ENCODE measurements at places on chromosomes 3 and 15.

GRCh38 chr3:11612515-11613188 lies 31.1 kb downstream of the VGLL4 start:
- no peak for DNase-seq

GRCh38 chr3:62554264-62554799 lies 181.0 kb upstream of the FEZF2 start:
- no peak for DNase-seq

GRCh38 chr3:11195721-11196332 lies 41.5 kb downstream of the HRH1 start:
- DNase-seq = no peak

DNA sequence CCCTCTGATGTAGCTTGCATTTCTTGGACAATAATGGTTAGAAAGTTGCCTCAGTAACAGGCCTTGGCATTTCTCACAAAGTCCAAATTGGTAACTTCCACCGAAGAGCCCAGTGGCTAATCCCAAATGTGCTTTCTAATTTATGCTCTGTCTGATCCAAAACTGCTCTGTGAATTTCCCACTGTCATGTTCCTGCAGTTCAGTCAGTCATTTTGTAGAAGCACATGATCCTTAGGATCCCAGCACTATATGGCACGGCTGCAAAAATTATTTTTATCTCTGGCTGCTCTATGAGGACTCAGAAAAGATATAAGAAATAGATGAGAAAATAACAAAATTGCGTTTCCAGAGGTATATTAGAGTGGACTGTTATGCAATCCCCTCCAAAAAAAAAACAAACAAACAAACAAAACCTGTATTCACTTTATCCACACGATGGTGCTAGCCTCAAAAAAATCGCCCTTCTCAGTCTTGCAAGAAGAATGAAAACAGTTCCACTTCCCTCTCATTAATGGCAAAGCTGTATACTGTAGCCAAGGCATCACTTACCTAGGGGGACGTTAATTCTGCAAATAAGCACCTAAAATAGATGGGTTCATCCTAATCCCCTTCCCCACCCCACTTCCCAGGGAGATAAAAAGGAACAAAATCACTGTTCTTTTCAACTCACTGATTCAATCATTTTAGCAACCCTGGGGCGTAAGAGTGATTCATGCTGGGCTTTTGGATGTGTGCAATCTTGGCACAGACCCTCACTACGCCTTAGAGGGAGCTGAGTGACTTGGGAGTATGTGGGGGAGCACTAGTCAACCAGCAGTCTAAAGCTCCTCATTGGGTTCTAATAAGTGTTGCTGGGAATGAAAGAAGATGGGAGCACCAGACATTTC lies 61.3 kb downstream of the TMCO5A start:
- DNase-seq = no peak

GRCh38 chr3:65930648-65931047 lies 108.1 kb downstream of the MAGI1 start:
- DNase-seq = no peak

DNA sequence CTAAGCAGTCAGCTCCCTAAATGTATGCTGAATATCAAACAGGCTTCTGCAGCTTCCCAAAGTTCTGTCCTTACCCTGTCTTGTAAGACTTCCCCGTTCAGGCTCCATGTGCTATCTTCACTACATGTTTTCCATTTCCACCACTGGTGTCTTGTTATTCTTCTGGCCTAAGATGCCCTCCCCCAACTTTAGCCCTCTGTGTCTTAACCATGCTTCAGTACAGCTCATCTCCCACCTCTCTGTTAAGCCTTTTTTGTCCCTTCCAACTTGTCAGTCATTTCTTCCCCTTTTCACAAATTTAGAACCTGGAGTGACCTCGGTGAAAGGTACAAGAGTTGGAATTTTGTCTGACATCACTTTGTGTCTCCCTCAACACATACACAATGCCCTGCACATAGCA lies 151.7 kb upstream of the TBL1XR1 start:
- DNase-seq = no peak

- DNase-seq = no peak
Observed at GRCh38 chr3:182450942-182451787, 342.1 kb upstream of the ATP11B start.

- DNase-seq = no peak
Observed at GRCh38 chr3:42505128-42505848, 2.8 kb downstream of the VIPR1 start.

DNA sequence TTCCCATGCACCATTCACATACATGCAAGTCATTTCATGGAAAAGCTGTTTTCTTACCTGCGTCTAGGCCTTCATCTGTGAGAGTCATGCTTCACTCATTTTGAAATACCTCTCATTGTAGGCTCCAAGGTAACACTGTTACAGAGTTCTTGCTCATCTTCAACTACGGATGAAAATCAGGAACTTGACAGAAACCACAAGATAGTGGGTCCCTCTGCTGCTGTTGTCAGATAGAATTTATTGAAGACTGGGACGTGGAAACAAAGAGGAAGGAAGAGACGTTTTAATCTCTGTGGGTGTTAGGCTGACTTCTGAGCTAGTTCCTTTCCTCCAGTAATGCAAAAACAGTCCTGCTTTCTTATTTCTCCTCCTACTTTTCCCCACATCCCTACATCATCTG lies at the start of gene P2RY14:
TSS of gene P2RY14 (minus strand) at position 313 of the 400 bp plus-strand sequence. CDS start 64,226 bp downstream, outside the sequence.
- DNase-seq = no peak

GRCh38 chr3:127208483-127209100 lies 15.7 kb downstream of the PRR23E start:
- no peak for DNase-seq

DNA sequence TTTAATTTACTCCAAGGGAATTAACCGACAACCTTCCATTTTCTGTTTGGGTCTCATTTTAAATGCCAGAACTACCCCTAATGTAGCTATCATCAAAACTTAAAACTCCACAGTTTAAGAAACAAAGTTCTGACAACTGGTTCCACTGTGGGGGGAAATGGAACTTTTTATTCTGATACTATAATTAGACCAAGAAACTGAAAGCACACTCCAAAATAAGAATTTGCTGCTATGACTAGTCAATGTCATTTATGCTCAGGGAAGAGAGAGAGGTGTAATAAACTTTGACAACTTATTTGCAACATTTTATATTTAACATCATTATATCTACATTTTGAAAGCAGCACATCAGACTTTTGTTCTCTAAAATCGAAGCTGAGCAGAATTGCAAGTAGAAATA lies 169.2 kb downstream of the ANXA2 start:
- DNase-seq = no peak

GRCh38 chr15:44729408-44730127 lies 6.8 kb upstream of the TRIM69 start:
- DNase-seq = no peak

DNA sequence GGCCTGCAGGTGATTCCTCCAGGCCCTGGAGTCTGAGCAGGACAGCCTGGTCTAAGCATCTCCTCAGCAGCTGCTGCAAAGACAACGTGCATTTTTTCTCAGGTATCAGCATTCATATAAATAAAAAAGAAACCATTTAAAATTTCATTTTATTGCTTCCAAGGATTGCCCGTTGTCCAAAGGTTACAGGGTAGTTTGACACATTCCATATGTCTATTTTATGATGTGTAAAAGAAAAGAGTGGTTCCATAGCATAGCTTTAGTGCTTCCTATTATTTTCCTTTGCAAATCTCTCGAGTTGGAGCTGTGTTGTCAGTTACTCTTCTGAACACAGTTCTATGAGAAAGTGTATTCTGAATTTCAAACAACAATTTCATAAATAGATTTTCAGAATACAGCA lies 7.2 kb upstream of the DGKG start:
- no peak for DNase-seq

Measured in stimulated activated effector memory CD8-positive, alpha-beta T cell treated with anti-CD3 and anti-CD28 coated beads, Interleukin-12 subunit alpha, Interleukin-12 subunit beta, amount 100 ng/mL, for 72 hours (primary cell).